Stimulated activated CD4-positive, alpha-beta T cell treated with anti-CD3 and anti-CD28 coated beads, Interleukin-1b, Interleukin-23, amount 100 ng/mL, for 1 hour (primary cell): ENCODE measurements at places on chromosomes 1 and 21.

- DNase-seq = no peak
Measured at GRCh38 chr1:37123276-37124115, 89.2 kb upstream of the GRIK3 start.

GRCh38 chr1:205950826-205951549 is 7.7 kb upstream of the SLC26A9 start:
- no peak for DNase-seq

DNA sequence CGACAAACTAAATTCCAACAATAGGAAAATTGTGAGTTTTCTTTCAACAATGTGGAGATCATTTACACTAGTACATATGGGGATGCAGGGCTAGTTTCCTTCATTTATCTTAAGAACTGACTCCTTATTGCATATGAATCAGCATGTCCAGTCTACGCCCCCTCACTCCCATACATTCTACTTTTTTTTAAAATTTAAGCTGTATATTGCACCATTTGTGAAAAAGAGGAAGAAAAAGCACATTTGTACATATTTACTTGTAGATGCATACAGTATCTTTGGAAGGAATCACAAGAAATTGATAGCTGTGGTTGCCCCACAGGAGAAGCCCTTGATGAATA is 15.9 kb downstream of the VPS26C start:
- no peak for DNase-seq

- no peak for DNase-seq
Measured at GRCh38 chr1:234656070-234656895, 46.3 kb upstream of the IRF2BP2 start.

DNA sequence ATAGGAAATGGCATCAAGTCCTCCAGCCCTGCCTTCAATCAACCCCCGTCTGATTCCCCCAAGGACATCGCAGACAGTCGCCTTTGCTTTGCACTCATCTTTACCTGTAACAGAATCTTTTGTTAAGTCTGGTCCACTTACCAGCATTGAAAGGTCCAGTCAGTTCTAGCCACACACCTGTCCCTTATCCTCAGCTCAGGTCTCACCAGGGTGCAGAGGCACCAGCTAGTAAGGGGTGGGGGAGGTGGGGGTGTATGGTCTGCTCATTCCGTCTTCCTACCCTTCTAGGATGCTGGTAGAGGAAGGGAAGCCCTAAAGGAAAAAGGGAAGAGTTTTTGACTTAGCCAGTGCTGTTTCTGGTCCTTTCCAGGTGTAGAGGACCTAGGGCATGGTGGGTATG is 427.7 kb downstream of the MATN1 start:
- no peak for DNase-seq
